Panc1 (cell line): ENCODE measurements at places on chromosomes 5 and 9.

- no peaks in the 10 kb centered on the region for H3K27me3 ChIP-seq
- no peak overlapping the region for H3K27ac ChIP-seq
Measured at GRCh38 chr9:73845954-73846690, 651.0 kb upstream of the RORB start.

- no peaks in the 10 kb centered on the region for H3K27me3 ChIP-seq
- H3K4me3 ChIP-seq, result no peak overlapping the region
- DNase-seq, result no peak
- H3K4me1 ChIP-seq, result no peaks in the 10 kb centered on the region
- H3K27ac ChIP-seq, result no peak overlapping the region
Measured at GRCh38 chr9:89872913-89873707, 268.3 kb downstream of the GADD45G start.

DNA sequence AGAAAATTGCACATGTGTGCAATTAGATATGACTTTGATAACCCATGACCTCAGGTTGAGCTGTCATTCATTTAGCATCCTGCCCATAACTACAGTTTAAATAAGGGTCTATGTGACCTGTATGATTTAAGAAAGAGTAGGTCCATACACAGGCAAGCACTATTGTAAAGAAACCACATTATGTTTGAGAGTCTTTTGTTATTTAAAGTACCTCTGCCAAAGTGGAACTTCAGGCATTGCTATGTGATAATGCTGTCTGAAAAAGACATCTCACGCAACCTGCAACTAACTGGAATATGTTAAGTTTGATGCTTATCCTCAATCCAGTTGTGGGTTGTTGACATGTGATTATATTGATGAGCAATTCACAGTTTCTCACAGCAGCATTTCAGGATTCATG, 317.0 kb downstream of the TMEM161B start:
- H3K4me1 ChIP-seq, result no peaks in the 10 kb centered on the region
- no peak for DNase-seq
- no peaks in the 10 kb centered on the region for H3K27me3 ChIP-seq
- no peaks in the 10 kb centered on the region for H3K36me3 ChIP-seq
- no peak overlapping the region for H3K27ac ChIP-seq

GRCh38 chr5:18807256-18808149, 1173.2 kb downstream of the TAF11L14 start:
- no peaks in the 10 kb centered on the region for H3K27me3 ChIP-seq
- H3K4me3 ChIP-seq, result no peak overlapping the region
- no peak overlapping the region for H3K27ac ChIP-seq
- no peaks in the 10 kb centered on the region for H3K36me3 ChIP-seq

GRCh38 chr9:132268725-132269352, 85.9 kb downstream of the SETX start:
- no peak overlapping the region; the same call in 1 of the 2 replicates for H3K27ac ChIP-seq
- H3K36me3 ChIP-seq, result peaks cover 22% of the 10 kb centered on the region
- no peaks in the 10 kb centered on the region for H3K4me1 ChIP-seq
- DNase-seq, result peak; percentile 36

DNA sequence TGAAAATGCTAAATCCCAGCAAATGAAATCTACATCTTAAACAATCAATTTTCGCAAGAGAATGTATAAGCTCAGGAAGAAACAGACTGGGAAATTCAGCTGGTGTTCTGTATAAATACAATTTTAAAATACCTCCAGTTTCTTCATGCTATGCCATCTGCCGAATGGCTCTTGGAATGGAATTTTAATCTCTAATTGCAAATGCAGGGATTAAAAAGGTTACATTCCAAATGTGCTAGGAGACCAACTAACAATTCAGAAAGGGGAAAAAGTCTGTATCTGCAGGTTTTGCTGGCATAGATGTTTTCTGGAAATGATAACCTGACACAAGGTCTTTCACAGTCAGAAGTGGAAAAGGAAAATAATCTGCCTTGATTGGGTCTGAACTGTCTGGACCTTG, 379.7 kb downstream of the MAT2B start:
- no peak overlapping the region for H3K27ac ChIP-seq
- H3K4me3 ChIP-seq, result no peak overlapping the region
- H3K27me3 ChIP-seq, result no peaks in the 10 kb centered on the region
- DNase-seq, result no peak

DNA sequence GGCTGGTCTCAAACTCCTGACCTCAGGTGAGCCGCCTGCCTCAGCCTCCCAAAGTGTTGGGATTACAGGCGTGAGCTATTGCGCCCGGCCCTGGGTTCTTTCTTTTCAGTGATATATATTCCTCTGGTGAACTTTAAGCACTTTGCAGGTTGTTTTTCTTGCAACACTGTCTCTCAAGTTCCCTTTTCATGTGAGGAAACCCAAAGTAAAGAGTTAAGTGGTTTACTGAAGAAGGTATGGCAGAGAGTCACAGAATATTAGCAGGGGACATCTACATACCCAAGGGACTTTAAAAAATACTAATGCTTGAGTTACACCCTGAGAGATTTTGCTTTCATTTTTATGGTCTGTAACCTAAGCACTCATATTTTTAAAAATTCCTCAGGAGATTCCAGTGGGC, 6.7 kb upstream of the GAPT start:
- H3K27ac ChIP-seq, result no peak overlapping the region
- peaks cover 20% of the 10 kb centered on the region for H3K27me3 ChIP-seq
- H3K4me1 ChIP-seq, result no peaks in the 10 kb centered on the region

- H3K4me1 ChIP-seq, result no peaks in the 10 kb centered on the region
- no peak overlapping the region for H3K4me3 ChIP-seq
- H3K27me3 ChIP-seq, result no peaks in the 10 kb centered on the region
- DNase-seq, result no peak
- H3K36me3 ChIP-seq, result no peaks in the 10 kb centered on the region
Measured at GRCh38 chr5:120258123-120258522, 206.0 kb upstream of the PRR16 start.

GRCh38 chr5:107469485-107470294, 201.0 kb downstream of the EFNA5 start:
- no peaks in the 10 kb centered on the region for H3K36me3 ChIP-seq
- H3K27me3 ChIP-seq, result no peaks in the 10 kb centered on the region
- DNase-seq, result peak; percentile 92
- H3K4me1 ChIP-seq, result peaks cover 69% of the 10 kb centered on the region
- H3K4me3 ChIP-seq, result peak overlapping the region; percentile 6; the same call in 1 of the 2 replicates

GRCh38 chr9:132214027-132214622, 52.3 kb downstream of the NTNG2 start:
- H3K4me3 ChIP-seq, result no peak overlapping the region
- no peak overlapping the region for H3K27ac ChIP-seq
- no peaks in the 10 kb centered on the region; the same call in 1 of the 2 replicates for H3K4me1 ChIP-seq
- no peaks in the 10 kb centered on the region for H3K27me3 ChIP-seq

DNA sequence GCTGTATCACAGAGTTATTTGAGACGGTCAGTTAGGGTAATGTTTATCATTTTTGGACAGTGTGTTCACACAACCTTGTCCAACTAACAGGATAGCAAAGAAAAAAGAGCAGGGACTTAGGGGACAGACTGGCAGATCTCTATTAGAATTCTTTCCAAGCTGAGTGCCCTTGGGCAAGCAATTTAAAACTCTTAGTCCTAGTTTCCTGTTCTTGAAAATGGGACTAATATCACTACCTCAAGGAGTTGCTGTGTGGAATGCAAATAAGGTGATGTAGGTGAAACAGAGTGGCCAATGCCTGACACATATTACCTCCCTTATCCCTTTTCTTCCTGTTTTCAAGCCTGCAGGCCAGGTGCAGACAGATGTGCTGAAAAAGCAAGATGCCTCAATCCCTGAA, 186.7 kb downstream of the PAPPA start:
- H3K27me3 ChIP-seq, result no peaks in the 10 kb centered on the region
- no peaks in the 10 kb centered on the region for H3K36me3 ChIP-seq
- DNase-seq, result no peak

DNA sequence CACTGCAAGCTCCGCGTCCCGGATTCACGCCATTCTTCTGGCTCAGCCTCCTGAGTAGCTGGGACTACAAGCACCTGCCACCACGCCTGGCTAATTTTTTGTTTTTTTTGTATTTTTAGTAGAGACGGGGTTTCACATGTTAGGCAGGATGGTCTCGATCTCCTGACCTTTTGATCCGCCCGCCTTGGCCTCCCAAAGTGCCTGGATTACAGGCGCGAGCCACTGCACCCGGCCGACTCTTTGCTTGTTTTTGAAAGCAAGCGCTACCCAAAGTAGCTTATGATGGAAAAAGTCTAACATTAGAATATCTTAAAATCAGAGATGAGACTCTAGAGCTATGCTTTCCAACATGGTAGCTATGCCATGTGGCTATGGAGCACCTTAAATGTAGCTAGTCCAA, 585.5 kb upstream of the ITGA1 start:
- DNase-seq, result no peak
- no peak overlapping the region for H3K4me3 ChIP-seq
- H3K27ac ChIP-seq, result no peak overlapping the region
- H3K27me3 ChIP-seq, result no peaks in the 10 kb centered on the region
- H3K4me1 ChIP-seq, result no peaks in the 10 kb centered on the region
- no peaks in the 10 kb centered on the region for H3K36me3 ChIP-seq

- no peak for DNase-seq
- H3K27ac ChIP-seq, result no peak overlapping the region
- H3K27me3 ChIP-seq, result no peaks in the 10 kb centered on the region
- H3K36me3 ChIP-seq, result no peaks in the 10 kb centered on the region
- H3K4me1 ChIP-seq, result no peaks in the 10 kb centered on the region
Measured at GRCh38 chr5:65832152-65832551, 94.2 kb upstream of the ERBIN start.

- H3K27me3 ChIP-seq, result no peaks in the 10 kb centered on the region
- no peaks in the 10 kb centered on the region for H3K4me1 ChIP-seq
- H3K4me3 ChIP-seq, result no peak overlapping the region
- no peaks in the 10 kb centered on the region for H3K36me3 ChIP-seq
- no peak for DNase-seq
- no peak overlapping the region for H3K27ac ChIP-seq
Measured at GRCh38 chr5:378976-379742, 57.6 kb downstream of the AHRR start.

DNA sequence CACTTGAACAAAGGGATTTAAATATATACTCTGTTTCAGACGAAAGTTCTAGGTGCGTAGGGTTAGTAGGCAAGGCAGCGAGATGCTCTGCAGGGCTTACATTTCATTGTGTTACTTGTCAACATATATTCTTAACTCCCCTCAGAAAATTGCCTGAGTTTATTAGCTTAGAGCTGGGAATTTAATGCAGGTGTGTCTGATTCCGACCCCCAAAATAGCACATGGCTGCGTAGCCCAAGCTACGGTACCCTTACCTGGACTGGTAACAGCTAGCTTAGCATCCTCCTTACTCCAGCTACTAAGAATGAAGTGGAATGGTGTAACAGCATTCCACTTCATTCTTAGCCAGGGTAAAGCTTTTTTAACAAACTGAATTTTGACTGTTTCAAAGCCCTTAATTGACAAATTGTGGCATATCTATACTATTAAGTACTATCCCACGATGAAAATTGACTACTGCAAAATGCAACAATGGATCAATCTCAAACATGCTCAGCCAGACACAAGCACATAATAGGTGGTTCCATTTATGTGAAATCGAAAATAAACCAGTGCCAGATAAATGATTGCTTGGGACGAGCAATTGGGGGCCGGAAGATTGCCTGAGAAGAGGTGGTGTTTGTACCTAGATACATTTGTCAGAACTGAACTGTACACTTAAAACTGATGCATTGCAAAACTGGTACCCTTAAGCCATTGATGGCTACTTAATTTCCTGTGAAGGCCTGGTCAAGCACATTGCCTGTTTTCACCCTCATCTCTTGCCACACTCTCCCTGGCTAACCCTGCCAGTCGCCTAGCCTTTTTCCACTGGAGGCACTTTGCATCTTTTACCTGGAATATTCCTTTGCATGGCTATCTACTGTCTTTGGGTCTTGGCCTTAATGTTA, 3.0 kb upstream of the FGF18 start:
- no peak overlapping the region for H3K4me3 ChIP-seq
- H3K36me3 ChIP-seq, result peaks cover 22% of the 10 kb centered on the region; the same call in 1 of the 2 replicates
- no peak for DNase-seq

GRCh38 chr5:142569905-142570304, 116.0 kb downstream of the FGF1 start:
- H3K27ac ChIP-seq, result no peak overlapping the region
- no peaks in the 10 kb centered on the region for H3K4me1 ChIP-seq
- no peak for DNase-seq
- H3K27me3 ChIP-seq, result no peaks in the 10 kb centered on the region
- no peak overlapping the region for H3K4me3 ChIP-seq

DNA sequence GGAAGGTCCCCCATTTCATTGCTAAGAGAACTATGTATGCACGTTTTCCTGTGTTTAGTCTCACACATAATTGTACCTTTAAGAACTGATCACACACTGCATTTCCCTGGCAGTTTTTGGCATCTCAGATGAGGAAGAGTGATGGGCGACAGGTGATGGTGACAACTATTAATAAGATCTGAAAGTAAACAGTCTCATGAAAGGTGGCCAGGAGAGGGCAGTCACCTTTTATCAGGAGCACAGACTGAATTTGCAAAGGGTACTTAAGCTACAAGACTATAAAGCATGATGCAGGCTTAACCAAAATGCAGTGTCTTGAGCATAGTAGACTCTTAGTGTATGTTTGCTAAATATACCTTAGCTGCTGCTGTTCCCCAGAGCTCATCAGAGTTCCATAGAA, 91.5 kb downstream of the GHR start:
- H3K4me1 ChIP-seq, result no peaks in the 10 kb centered on the region
- no peaks in the 10 kb centered on the region for H3K36me3 ChIP-seq
- no peaks in the 10 kb centered on the region for H3K27me3 ChIP-seq
- DNase-seq, result no peak
- no peak overlapping the region for H3K27ac ChIP-seq
- no peak overlapping the region for H3K4me3 ChIP-seq

DNA sequence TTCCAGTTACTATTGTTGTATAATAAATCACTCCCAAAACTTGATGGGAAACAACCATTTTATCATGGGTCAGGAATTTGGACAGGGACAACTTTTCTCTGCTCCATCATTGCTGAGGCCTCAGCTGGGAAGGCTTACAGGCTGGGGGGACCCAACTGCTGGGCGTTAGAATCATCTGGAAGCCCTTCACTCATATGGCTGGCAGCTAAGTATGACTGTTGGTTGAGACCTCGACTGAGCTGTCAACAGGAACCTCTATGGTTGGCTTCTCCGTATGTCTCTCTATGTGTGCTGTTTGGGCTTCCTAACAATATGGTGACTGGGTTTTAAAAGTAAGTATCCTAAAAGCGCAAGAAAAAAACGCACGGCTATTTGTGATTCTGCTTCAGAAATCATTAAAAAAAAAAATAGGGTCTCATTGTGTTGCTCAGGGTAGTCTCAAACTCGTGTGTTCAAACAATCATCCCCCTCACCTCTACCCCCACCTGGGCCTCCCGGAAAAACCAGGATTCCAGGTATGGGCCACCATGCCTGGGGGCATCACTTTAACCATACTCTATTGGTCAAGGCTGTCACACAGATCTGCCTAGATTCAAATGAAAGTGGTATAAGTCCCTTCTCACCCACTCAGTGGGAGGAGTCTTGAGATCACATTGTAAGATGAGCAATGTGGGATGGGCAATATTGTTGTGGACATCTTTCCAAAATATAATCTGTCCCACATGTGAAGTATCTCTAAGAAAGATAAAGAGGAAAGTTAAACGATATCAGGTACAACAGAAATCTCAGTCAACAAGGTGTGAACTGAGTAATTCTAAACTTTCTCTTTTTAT, 15.2 kb downstream of the FNBP1 start:
- no peak for DNase-seq
- no peaks in the 10 kb centered on the region for H3K27me3 ChIP-seq
- H3K4me3 ChIP-seq, result no peak overlapping the region
